Stimulated activated CD4-positive, alpha-beta T cell treated with anti-CD3 and anti-CD28 coated beads, Interleukin-15, amount 100 ng/mL, for 24 hours (primary cell): ENCODE measurements at places on chromosomes 11 and 22.

DNA sequence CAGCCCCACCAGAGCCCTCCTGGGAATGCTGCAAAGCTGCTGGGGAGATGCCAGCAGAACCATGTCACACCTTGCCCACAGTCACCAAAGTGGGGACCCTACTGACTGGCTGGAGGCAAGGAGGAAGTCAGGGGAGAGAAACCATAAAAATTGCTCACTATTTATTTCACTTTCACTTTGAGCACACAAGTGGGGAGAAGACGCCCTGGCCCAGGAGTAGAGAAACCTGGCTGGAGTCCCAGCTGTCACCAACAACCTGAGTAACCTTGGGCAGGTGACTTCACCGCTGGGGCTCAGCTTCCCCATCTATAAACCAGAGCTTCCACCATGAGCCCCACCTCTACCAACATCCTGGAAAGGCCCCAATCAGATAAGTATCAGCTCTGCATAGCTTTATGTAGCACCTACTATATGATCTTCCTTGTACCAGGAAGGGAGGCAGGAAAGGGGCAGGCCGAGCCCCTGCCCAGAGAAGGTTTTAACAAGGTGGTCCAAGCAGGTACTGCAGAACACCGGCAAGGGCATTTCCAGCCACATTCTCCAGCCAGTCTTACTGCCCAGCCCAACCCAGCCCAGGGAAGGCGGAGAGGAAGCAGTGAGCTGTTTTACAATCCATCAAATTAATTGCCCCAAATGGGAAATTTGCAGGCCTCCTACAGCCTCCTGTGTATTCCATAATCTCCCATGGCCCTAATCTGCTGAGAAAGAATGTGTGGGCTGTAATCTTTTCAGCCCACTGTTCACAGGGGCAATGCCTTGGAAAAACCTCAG, 27.6 kb downstream of the PLEKHA7 start:
- peak; percentile 70 for DNase-seq

DNA sequence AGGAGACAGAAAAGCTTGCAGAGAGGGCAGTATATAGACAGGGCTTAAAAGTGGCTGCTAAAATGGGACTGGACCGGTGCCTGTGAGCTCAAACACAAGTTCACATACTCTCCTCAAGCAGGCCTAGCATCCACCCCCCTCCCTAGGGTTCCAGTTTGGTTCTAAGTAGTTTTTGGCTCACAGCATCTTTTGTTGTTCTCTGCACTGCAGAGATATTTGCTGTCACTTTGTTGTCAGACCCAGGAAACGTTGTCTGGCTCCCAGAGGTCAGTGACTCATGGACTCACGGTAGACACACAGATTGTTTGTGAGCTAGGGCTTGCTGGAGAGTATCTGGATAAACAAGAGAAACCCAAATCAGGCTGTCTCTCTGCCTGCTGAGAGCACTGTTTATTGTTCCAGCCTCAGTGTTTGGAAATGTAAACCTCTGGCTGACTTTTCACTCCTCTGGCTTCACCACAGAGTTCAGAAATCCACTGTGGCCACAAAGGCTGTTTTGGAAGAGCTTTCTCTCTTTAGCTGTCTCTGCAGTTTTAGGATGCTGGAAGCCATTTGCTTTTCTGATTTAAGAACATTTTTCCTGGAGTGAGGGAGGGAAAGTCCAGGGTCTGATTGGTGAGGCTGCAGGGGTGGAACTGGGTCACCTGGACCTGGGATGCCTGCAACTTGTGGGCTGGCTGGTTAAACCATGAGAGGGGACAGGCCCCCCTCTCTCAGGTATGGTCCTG, 303.7 kb upstream of the PLET1 start:
- no peak for DNase-seq

DNA sequence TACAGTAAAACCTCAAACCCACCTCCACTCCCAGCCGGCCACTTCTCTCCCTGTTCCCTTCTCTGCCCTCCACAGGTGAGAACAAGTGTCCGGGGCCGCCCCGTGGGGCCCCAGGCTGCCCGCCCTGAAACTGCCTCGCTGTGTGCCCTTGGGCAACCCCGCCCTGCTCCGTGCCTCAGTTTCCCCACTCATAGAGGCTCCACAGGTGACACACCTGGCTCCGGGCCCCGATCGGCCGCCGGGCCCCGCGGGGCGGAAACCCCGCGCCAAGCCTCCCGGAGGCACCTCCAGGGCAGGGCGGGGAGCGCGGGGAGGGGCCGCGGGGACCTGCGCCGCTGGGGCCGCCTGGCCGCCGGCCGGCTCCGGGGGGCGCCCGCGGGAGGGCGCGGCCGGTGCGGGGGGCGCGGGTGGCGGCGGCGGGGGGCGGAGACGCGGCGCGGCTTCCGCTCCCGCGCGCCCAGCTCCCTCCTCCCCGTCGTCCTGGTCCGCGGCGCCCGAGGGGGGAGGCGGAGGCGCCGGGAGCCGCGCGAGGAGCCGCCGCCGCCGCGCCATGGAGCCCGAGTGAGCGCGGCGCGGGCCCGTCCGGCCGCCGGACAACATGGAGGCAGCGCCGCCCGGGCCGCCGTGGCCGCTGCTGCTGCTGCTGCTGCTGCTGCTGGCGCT, at the start of gene LRP5:
Gene LRP5 (plus strand): TSS at position 475 of the 663 bp plus-strand sequence. CDS start 124 bp downstream, at position 599.
- peak; percentile 46 for DNase-seq

GRCh38 chr11:12182302-12182675, 71.9 kb downstream of the MICAL2 start:
- DNase-seq = no peak

DNA sequence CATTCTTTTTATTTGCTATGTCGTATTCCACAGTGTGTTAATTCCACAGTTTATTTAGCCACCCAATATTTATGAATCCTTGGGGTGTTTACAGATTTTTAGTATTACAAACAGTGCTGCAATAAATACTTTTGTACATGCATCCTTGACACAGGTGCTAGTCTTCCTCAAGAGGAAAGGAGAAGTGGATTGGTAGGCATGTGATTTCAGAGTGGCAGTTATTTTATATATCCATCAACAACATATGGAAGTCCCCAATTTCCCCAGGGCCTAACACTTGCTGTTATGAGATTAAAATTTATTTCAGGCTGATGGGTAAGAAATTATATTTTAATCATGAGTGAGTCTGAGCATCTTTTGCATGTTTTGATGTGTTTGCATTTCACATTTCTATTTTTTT, 17.9 kb downstream of the TRIM44 start:
- no peak for DNase-seq

GRCh38 chr11:112760396-112761059, 200.7 kb upstream of the NCAM1 start:
- DNase-seq = no peak

DNA sequence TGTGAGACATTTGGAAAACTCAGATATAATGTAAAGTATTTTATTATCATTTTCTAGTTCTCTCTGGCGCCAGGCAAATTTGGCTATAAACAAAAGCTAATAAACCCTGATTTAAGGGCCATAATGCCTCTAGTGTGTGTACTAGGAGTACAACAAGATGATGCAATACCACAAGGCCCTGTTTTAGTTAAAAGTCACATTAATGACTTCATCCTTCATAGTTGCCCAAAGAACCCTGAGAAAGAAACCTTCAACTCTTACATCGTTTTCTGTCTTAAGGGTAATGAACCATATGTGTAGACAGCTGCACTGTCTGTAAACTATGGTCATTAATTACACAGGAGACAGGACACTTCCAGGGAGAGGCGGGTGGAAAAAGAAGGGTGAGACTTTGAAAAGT, 538.4 kb downstream of the FAM181B start:
- DNase-seq = no peak

DNA sequence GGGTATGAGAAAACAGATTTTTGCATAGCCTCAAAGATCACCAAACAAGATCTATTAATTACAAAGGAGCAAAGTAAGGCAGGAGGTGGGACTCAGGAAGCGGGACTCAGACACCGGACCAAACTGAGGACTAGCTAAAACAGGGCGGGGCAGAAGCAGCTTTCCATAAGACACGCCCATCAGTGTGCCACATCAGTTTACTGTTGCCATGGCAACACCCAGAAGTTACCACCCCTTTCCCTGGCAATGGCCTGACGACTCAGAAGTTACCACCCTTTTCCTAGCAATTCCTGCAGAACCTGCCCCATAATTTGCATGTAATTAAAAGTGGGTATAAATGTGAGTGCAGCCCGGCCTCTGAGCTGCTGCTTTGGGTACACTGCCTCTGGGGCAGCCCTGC, 173.9 kb downstream of the SHANK2 start:
- DNase-seq = no peak

GRCh38 chr11:1772270-1773130, 8.8 kb upstream of the CTSD start:
- peak; percentile 69 for DNase-seq

DNA sequence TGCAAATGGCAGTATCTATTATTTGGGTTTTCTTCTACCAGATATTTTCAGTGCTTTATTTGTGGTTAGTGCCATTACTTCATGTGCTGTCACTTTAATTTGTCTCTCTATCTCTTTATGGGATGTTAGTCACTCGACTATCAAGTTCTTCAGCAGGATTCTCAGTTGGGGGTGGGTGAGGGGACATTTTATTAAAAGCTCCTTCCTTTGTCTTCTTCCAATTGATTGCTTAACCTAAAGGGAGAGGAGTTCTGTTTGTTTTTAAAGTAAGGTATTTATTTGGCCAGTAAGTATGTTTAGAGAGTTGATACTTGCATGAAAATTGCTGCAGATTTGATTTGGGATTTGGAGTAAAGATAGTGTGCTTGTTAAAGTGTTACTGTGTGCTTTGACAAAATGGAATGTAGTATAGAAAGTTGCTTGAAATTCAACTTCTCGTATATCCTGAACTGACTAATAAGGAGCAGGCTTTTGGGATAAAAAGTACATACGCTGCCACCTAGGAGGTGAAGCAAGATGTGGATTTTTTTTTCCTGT, 10.3 kb downstream of the YAP1 start:
- DNase-seq = no peak

DNA sequence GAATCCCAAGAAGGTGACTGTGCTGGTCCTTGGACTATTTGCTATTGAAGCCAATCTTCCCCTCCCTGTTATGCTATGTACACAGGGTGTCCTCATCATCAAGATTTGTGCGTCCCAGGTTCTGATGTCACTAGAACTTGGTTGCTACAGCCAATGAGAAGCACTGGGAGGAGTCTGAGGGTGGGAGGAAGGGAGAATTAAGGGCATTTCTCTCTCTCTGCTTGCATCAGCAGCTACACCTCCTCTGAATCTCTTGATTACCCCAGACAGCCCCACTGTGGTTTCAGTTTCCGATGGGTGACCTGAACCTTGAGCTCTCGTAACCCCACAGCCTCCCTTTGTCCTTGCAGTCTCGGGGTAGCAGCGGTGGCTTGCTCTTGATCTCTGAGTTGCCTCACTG, 212.4 kb upstream of the SESN3 start:
- DNase-seq = peak; percentile 25

DNA sequence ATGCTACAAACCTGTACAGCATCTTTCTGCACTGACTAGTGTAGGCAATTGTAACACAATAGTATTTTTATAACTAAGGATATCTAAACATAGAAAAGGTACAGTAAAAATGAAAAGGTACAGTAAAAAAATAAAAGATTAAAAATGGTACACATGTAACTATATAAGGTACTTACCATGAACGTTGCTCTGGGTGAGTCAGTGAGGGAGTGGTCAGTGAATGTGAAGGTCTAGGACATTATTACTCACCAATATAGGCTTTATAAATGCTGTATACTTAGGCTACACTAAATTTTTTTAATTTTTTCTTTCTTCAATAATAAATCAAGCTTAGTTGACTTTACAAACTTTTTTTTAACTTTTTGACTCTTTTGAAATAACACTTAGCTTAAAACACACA, 59.9 kb downstream of the EIF3M start:
- no peak for DNase-seq

DNA sequence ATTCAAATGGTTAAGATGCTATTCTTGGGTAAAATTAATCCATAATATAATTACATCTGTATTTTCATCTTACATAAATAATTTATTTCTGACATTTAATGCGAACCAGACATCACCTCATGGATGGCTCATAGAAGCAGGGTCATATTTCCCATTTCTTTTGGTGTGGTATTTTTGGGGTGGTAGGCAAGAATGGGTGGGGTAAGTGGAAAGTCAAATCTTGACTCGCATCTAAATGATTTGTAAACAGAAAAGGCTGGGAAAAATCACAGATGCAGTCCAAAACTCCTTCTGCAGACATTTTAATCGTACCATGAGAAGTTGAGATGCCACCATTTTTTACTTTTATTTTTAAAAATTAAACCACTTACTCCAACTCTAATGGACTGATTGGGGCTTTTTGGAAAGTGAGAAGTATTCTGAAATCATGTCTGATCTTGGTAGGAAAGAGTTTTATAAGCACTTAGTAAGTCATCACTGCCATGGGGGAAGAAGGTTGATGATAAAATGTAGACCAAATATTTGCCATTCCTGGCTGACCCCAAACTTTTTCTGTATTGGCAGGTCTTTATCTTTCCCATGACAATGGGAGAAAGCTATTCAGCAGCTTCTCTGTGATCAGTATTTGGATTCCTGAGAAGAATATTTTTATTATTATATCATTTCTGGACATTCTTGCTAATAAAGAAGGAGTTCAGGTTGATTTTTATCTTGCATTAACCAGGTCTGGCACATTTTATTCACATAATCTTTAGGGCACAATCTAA, 47.2 kb upstream of the BLID start:
- DNase-seq = no peak

GRCh38 chr11:130945896-130946295, 29.6 kb upstream of the SNX19 start:
- peak; percentile 4 for DNase-seq

DNA sequence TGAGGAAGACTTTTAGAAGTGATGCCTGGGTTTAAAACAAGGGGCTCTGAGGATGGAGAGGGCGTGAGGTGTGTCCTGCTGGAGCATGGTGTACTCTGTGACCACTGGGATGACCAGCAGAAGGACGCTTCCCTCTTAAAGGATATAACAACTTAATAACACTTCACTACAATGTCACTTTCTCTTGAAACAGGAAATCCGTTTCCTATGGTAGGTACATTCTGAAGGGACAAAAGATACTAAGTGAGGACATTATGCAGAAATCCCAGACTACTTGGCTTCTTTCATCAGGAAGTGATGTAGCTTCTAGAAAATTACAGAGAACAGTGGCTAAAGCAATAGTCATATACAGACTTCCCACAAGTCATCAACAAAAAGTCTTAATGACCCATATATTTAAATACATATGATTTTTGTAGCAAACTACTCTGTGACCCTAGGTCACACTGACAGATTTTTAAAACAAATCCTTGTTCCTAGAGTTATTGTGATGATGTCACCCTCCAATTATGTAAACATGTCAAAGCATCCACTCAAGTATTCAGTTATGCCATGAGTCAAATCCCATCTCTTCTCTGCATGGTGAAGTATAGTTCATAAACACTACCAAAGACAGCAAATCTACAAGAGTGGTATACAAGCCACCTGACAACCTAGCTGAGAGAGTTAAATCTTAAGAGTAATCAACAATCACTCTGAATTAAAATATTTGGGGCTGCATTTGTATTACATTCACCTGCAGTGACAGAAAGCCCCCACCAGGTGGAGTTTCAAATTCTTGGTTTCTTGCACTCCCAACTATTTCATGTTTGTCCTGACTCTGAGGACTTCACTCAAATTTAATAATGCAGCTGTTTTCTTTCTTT, 32.8 kb downstream of the PITPNB start:
- DNase-seq = peak; percentile 43
